ENCODE measurements at places on chromosomes 7 and 10. TPM values are rescaled to one million over a fixed set of nuclear protein-coding genes. Genes with fewer than 3 reads are reported as not detected.

- H3K4me1 ChIP-seq = peaks cover 19% of the 10 kb centered on the region
- H3K27ac ChIP-seq = no peak overlapping the region
- H3K36me3 ChIP-seq = no peaks in the 10 kb centered on the region
- DNase-seq = no peak
- no peak overlapping the region for H3K4me3 ChIP-seq
- no peaks in the 10 kb centered on the region for H3K27me3 ChIP-seq
Observed at GRCh38 chr10:51217505-51217904, 143.2 kb downstream of the PRKG1 start.

FAM180A gene
- total RNA-seq = 19.7 TPM

DNA sequence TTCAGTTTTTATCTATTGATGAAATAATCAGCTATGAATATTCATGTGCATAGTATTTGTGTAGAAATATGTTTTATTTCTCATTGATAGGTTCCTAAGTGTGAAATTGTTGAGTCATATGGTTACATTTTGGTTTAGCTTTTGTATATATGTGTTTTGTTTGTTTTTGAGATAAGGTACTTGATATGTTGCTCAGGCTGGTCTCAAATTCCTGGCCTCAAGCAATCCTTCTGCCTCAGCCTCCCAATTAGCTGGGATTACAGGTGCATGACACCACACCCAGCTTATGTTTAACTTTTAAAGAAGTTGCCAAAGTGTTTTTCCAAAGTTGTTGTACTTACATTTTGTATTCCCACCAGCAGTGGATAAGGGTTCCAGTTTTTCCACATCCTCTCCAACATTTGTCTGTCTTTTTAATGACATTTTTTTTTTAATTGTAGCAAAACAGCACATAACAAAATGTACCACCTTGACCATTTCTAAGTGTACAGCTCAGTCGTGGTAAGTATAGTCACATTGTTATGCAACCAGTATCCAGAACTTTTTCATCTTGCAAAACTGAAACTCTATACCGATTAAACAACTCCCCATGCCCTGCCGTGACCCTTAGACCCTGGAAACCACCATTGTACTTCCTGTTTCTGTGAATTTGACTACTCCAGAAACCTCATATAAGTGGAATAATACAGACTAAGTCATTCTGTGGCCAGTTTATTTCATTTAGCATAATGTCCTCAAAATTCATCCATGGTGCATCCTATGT lies 12.6 kb upstream of the UBE2D1 start:
- H3K4me1 ChIP-seq = no peaks in the 10 kb centered on the region
- H3K27me3 ChIP-seq = peaks cover 4% of the 10 kb centered on the region
- H3K27ac ChIP-seq = no peak overlapping the region
- DNase-seq = no peak

GRCh38 chr7:45203459-45203858 lies 45.9 kb downstream of the RAMP3 start:
- no peaks in the 10 kb centered on the region for H3K36me3 ChIP-seq
- H3K27me3 ChIP-seq = peaks cover 4% of the 10 kb centered on the region
- peaks cover 24% of the 10 kb centered on the region for H3K4me1 ChIP-seq
- peak overlapping the region; percentile 53 for H3K4me3 ChIP-seq

DNA sequence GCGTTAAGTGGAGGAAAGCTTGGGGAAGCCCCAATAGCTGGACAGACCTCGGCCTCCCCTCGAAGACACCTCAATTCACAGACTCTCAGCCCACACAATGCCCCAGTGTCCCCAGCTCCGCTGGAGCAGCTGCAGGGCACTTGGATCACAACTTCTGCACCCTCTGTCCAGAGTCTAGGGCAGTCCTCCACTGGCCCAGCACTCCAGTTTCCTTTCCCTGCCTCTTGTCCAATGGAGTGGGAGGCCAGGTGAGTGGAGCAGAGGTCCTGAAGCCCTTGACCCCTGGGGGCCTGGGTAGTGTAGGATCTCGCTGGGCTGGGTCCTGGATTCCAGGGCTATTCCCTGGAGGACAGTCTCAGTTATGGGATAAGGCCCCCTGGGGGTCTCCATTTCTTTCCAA lies 11.9 kb downstream of the SFRP5 start:
- no peaks in the 10 kb centered on the region for H3K27me3 ChIP-seq
- no peak for DNase-seq
- peaks cover 13% of the 10 kb centered on the region for H3K4me1 ChIP-seq
- H3K27ac ChIP-seq = peak overlapping the region; percentile 33
- H3K36me3 ChIP-seq = peaks cover 65% of the 10 kb centered on the region

MSMB gene
- total RNA-seq = not detected

- H3K27me3 ChIP-seq = peaks cover 5% of the 10 kb centered on the region
- no peak overlapping the region for H3K4me3 ChIP-seq
- H3K36me3 ChIP-seq = no peaks in the 10 kb centered on the region
- H3K4me1 ChIP-seq = peaks cover 17% of the 10 kb centered on the region
- H3K27ac ChIP-seq = no peak overlapping the region
Observed at GRCh38 chr7:101133621-101134398, 6.9 kb downstream of the SERPINE1 start.

GRCh38 chr7:6489612-6490011 lies 41.9 kb upstream of the DAGLB start:
- no peak overlapping the region for H3K4me3 ChIP-seq
- no peaks in the 10 kb centered on the region for H3K36me3 ChIP-seq
- H3K27me3 ChIP-seq = no peaks in the 10 kb centered on the region
- H3K27ac ChIP-seq = no peak overlapping the region
- DNase-seq = no peak

EBLN1 gene
- total RNA-seq = not detected

GRCh38 chr7:1274876-1275375 lies 42.3 kb downstream of the UNCX start:
- H3K4me1 ChIP-seq = no peaks in the 10 kb centered on the region
- H3K36me3 ChIP-seq = no peaks in the 10 kb centered on the region
- no peak for DNase-seq
- H3K27ac ChIP-seq = no peak overlapping the region
- peaks cover 71% of the 10 kb centered on the region for H3K27me3 ChIP-seq

NPC1L1 gene
- 0.19 TPM for total RNA-seq

UNCX gene
- total RNA-seq = not detected

GRCh38 chr7:128909625-128910568 lies 612 bp downstream of the KCP start:
- peak overlapping the region; percentile 53 for H3K4me3 ChIP-seq
- H3K27ac ChIP-seq = no peak overlapping the region
- H3K36me3 ChIP-seq = no peaks in the 10 kb centered on the region

DNA sequence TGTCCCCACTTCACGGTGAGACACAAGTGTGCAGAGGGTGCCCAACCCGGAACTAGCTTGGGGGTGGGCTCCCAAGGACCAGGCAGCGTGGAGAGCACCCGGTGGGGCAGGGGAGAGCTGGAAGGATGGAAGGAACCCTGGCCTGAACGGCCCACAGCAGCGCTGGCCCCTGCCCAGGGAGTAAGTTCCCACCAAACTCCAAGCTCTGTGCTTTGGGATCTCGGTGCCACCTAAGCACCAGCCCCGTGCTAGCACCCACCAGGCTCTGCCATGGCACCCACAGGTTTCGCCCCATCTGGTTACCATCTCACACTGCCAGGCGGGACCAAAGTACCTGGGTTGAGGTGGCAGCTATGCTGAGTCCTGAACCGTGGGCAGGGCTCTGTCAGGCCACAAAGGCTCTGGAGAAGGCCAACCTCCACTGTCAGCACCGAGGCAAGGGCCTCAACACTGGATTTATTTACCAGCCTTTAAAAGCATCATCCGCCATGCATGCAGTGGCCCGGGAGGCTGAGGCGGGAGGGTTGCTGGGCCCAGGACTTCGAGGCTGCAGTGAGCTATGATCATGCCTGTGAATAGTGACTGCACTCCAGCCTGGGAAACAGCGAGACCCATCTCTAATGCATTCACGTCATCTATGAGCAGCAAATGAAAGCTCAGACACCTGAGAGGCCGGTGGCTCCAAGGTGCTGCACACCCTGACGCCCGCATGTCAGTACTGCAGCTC lies 16.0 kb downstream of the GPER1 start:
- peak overlapping the region; percentile 59 for H3K27ac ChIP-seq
- DNase-seq = no peak
- H3K4me1 ChIP-seq = peaks cover 27% of the 10 kb centered on the region
- no peaks in the 10 kb centered on the region for H3K27me3 ChIP-seq
- no peak overlapping the region for H3K4me3 ChIP-seq

- DNase-seq = no peak
- no peaks in the 10 kb centered on the region for H3K27me3 ChIP-seq
- H3K36me3 ChIP-seq = no peaks in the 10 kb centered on the region
- H3K4me3 ChIP-seq = no peak overlapping the region
- H3K4me1 ChIP-seq = no peaks in the 10 kb centered on the region
Observed at GRCh38 chr7:112511451-112512202, 30.8 kb downstream of the LSMEM1 start.

PLXNA4 gene
- total RNA-seq = 18.1 TPM

DNA sequence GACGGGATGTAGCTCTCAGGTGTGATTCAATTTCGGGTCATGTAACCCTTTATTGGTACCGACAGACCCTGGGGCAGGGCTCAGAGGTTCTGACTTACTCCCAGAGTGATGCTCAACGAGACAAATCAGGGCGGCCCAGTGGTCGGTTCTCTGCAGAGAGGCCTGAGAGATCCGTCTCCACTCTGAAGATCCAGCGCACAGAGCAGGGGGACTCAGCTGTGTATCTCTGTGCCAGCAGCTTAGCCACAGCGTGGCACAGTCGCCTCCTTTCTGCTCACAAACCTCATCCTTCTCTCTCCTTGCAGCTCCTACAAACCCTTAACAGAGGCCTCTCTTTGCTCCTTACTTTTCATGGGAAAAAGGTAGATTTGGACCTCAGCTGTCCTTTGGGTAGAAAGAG lies 197.5 kb upstream of the PRSS58 start:
- DNase-seq = no peak
- H3K4me3 ChIP-seq = no peak overlapping the region
- peaks cover 6% of the 10 kb centered on the region for H3K4me1 ChIP-seq
- peaks cover 40% of the 10 kb centered on the region for H3K27me3 ChIP-seq

DNA sequence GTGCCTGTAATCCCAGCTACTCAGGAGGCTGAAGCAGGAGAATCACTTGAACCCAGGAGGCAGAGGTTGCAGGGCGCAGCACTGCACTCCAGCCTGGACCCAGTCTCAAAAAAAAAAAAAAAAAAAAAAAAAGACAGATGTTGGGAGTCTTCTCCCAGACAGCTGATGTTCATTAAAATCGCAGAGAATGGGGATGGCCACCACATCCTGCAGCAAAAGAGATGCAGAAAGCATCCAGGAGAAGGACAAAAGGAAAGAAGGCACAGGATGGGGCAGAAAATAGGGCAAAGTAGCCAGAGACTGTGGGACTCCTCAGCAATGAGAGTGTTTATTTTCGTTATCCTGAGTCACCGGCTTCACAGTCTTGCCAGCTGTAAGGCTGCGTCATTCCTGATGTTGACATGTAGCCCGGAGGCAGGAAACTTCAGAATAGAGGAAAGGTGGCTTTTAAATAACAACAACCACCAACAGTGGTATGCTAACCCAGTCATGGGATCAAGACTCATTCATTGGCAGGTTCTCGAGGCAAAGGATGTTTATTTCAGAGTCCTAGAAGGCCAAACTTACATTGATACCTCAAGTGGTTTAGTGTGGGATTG lies 149.5 kb upstream of the SVIL start:
- no peaks in the 10 kb centered on the region for H3K27me3 ChIP-seq
- no peak overlapping the region for H3K4me3 ChIP-seq
- H3K4me1 ChIP-seq = peaks cover 19% of the 10 kb centered on the region
- no peaks in the 10 kb centered on the region for H3K36me3 ChIP-seq
- no peak for DNase-seq
- peak overlapping the region; percentile 52 for H3K27ac ChIP-seq

DNA sequence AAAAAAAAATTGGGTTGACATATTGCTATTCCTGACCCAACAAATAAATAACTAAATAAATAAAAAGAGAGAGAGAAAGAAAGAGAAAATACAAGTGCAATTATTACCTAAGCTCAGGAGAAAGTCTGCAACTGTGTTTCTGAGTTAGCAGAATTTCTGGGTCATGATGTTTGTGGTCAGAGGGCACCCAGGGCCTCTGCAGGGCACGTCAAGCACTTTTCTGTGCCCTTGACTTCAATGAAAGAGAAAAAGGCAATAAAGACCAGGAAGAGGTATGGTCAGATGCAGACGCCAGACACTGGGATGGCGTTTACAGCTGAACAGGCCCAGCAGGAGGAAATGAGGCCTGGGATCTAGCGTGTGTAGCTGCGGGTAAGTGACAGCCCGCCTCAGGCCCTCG lies 160.9 kb upstream of the GDF10 start:
- peaks cover 24% of the 10 kb centered on the region for H3K27me3 ChIP-seq
- no peak overlapping the region for H3K4me3 ChIP-seq
- no peaks in the 10 kb centered on the region for H3K36me3 ChIP-seq
- no peak overlapping the region for H3K27ac ChIP-seq

DNA sequence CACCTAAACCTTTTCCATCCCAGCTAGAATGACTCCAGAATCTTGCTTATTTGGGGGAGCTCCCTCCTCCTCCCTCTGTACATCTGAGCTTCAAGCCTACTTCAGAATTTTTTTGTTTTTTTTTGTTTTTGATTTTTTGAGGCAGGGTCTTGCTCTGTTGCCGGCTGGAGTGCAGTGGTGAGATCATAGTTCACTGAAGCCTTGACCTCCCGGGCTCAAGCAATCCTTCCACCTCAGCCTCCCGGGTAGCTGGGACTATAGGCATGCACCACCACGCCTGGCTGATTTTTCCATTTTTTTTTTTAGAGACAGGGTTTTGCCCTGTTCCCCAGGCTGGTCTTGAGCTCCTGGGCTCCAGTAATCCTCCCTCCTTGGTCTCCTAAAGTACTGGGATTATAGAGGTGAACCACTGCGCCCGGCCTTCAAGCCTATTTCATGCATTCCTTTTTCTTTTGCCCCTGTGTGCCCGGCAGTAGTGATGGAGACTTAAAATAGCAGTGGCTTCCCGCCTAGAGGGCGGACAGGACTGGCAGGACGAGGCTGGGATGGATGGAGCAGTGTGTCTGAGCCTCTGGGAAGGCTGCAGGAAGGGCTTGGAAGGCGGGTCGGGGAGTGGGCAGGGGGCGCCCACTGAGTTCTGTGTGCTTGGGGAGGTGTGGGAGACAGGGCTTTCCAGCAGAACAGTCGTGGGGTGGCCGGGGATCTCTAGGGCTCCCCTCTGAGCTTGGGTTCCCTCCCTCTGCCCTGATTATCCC lies 8.8 kb downstream of the CUX1 start:
- peaks cover 66% of the 10 kb centered on the region for H3K4me1 ChIP-seq
- no peak overlapping the region for H3K27ac ChIP-seq
- no peak for DNase-seq
- no peak overlapping the region for H3K4me3 ChIP-seq
- H3K36me3 ChIP-seq = no peaks in the 10 kb centered on the region

DNA sequence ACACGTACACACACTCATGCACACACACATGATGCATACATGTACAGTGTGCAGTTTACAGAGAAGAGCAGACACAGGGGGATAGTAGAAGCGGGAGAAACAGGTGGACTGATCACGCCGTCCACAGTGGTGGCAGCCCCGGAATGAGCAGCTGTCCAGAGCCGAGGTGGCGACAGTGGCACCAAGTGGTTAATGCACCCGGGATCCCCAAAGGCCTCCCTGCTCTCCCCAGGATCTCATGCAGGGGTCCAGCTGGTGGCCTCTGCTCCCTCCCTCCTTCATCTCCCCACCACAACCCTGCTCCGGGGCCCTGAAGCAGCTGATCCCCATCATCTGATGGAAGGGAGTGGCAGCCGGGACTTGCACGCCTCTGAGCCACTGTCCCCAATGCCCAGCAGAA lies 29.7 kb downstream of the TMEM130 start:
- no peak overlapping the region for H3K4me3 ChIP-seq
- H3K4me1 ChIP-seq = no peaks in the 10 kb centered on the region
- H3K27ac ChIP-seq = no peak overlapping the region
- H3K36me3 ChIP-seq = no peaks in the 10 kb centered on the region
- DNase-seq = no peak

- no peaks in the 10 kb centered on the region for H3K36me3 ChIP-seq
- DNase-seq = no peak
- H3K27ac ChIP-seq = peak overlapping the region; percentile 66
- H3K4me3 ChIP-seq = no peak overlapping the region
- peaks cover 8% of the 10 kb centered on the region for H3K4me1 ChIP-seq
Observed at GRCh38 chr7:18019555-18019954, 8.1 kb downstream of the PRPS1L1 start.

Measured in left ventricle myocardium inferior (tissue), 1 donor.